Hematopoietic multipotent progenitor cell treated with erythropoietin and hydrocortisone succinate and interleukin-3 and kit ligand, for 6 days (in vitro differentiated cells): ENCODE measurements at places on chromosomes 2 and 18.

GRCh38 chr2:211534632-211535031, 978.2 kb downstream of the CPS1 start:
- DNase-seq = no peak

DNA sequence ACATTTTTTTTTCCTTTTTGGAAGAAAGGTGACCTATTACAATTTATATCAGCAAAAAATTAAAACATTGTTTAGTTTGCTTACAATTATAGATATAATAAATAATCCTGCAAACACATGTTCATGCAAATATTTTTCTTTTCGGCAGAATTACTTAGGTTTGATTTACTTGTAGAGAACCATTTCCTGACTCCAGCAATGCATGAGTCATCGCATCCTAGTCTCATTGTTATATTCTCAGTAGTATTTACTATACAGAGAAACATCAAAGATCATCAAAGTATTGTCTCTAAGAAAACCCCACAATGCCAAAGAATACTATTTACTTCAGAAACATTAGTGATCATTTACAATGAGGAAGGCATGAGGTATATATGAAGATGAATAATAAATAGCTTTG, 40.4 kb upstream of the MTIF2 start:
- no peak for DNase-seq

DNA sequence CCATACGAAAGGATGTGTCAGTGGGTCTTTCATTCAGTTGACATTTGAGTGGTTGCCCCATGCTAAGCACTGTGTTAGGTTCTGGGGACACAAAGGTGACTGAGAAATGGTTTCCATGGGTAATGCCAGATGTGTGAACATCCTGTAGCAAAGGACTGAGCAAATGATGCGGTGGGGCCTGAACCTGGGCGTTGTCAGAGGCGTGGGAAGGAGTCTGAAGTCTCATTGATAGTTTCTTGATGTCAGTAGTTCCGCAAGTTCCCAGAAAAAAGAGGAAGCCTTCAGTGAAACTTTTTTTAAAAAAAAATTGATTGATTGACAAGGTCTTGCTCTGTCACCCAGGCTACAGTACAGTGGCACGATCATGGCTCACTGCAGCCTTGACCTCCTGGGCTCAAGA, 56.9 kb downstream of the LIMS1 start:
- peak; percentile 69 for DNase-seq

GRCh38 chr2:227411320-227411989, 23.7 kb upstream of the SCYGR1 start:
- no peak for DNase-seq

DNA sequence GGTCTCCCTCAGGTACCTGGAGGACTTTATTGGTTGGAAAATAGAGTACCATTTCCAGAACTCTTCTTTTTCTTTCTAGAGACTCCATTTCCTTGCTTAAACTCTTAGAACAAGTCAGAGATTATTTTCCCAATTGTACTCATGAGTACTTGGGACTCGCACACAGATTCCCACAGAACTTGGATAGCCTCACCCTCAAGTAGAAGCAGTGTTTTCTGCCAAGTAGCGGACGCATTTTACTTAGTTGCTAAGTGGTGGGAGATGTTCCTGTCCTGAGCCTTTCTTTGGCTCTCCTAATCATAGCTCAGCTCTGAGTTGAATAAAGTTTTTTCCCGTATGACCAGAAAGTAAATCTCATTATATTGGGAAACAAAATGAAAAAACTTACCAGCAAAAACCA, 17.2 kb downstream of the SLC30A3 start:
- DNase-seq = no peak

DNA sequence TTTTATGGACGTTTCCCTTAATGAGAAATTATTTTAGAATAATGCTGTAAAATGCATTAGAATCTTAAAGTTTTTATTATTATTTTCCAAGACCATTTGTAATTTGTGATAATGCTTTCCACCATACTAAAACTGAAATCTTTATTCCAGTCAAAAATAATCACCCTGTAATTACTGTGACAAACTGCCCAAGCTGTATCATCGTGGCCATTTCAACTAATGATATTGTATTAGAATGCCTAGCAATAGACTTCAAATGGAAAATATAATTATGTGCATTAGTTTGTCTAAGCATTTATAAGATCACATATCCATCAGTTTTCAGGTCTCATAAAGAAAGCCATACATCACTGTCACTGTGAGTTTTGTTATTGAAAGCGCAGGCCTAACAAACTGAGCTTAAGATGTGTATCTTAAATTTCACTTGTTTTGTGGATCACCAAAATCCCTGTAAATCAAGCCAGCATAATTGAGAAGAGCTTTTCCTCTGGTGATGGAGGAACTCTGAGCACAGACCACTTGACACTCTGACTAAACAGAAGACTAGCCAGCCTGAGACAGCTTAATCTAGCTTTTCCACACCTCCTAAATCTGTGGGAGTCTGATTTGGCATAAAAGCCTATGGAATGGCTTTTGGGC, 1312.2 kb upstream of the ACVR2A start:
- DNase-seq = no peak

DNA sequence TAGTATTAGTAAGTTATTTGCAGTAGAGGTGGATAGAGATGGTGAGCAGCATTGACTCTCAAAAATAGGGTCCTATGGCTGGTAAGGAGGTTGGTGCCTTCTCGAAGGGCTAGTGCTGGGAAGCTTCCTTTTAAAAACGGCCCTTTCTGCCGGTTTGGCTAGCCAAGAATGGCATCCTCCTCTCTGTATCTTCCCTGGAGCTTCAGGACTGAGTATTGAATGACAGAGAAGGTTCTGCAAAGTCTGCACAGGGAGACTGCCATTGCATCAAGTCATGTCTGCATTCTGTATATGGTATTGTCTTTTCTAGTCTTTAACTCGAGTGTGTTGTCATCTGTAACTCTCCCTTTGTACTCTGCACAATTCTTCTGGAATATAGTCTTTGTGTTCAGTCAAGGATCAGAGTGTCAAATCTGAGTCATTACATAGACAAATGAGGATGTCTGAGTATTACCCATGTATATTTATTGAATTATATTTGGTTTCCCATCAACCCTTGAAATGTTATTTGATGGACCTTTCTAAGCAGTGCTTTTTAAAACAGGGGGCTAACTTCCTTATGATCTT, 1.1 kb downstream of the LDLRAD4 start:
- peak; percentile 15 for DNase-seq

DNA sequence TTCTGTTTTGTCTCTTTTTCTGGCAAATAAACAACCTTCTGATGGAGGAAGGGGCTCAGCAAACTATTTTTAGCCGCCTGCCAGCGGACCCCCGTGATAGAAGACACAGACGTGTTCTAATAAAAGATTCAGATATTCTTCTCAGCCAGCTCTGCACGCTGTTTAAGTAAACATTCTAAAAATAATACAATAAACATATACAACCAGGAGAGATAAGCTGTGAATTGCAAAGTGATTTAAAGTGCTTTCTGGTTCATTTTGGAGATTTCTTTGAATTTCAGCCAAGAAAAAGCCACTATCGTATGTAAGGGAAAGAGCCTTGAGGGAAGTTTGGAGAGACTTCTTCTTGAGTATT, 201.3 kb downstream of the EPHA4 start:
- no peak for DNase-seq

DNA sequence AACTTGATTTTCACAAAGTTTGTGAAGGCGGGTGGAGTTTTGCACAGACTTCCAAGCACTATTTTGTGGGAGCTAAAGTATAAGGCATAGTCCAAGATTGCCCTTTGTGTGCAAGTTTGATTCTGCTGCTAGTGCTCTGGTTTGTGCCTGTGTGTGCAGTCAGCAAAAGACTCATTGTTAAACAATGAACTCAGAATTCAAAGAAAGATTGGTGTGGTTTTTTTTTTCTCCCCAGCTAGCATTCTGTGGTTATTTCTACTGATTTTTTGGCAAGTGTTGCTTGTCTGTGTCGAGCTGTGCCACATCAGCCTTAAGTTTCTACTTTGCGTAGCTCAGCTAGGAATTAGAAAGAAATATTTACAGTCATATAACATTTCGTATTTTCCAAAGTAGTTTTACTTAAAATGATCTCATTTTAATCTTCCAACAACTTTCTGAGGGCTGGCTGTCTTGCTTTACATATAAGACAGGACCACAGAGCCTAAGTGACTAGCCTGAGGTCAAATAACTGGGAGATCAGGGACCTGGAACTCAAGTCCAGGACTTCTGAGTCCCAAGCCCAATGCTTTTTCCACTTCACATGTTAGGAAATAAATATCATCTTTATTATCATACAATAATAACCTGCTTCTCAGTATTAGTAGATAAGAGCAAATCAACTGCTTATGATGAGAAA, 69.8 kb downstream of the BABAM2 start:
- peak; percentile 60 for DNase-seq

GRCh38 chr2:54240515-54241469, 15.2 kb downstream of the TSPYL6 start:
- no peak for DNase-seq

DNA sequence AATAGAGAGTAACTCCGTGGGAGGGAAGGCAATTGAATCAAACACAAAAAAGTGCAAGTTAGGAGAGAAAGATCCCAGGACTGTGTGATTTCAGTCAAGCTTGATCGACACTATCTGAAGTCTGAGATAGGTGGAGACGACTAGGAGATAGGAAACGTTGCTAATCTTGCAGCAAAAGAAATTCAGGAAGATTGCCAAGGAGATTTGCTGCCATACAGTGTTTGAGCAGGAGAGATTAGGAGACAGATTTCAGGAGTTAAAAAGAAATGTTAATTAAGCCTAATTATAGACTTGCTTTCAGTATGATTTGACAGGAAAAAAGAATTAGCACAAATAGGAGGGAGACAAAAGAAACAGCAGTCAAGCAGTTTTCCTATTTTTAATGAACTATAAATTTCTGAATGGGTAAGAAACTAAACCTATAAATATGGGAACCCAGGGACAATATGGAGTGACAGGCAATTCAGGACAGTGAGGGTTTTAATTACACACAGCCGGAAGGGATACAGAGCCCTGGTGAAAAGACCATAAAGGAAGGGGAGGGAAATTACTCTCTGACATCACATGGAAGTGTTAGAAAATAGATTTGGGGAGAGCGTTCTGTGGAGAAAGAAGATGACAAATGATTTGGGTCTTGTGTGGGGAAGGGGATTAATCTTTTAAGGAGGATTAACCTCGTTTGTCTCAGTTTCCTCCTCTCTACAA, 72.6 kb downstream of the SUCLG1 start:
- no peak for DNase-seq

DNA sequence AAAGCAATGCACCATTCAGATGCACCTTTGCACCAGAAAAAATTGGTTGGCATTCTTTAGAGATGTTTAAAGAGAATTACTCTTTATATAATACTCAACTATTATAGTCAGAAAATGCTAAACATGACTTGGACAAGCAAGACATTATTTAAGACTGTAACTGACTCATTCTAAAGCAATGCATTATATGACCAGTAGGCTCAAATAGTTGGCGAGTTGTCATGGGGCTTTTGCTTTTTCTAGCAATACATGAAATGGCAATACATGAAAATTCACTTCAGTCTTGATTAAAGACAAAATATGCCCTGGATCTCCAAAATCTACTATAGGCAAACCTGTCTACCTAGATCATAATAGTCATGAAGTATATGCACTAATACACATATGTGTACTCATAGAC, 216.9 kb upstream of the VWC2L start:
- DNase-seq = no peak

- no peak for DNase-seq
These were observed 306.6 kb downstream of the SUCLG1 start for GRCh38 chr2:84152462-84152861.

DNA sequence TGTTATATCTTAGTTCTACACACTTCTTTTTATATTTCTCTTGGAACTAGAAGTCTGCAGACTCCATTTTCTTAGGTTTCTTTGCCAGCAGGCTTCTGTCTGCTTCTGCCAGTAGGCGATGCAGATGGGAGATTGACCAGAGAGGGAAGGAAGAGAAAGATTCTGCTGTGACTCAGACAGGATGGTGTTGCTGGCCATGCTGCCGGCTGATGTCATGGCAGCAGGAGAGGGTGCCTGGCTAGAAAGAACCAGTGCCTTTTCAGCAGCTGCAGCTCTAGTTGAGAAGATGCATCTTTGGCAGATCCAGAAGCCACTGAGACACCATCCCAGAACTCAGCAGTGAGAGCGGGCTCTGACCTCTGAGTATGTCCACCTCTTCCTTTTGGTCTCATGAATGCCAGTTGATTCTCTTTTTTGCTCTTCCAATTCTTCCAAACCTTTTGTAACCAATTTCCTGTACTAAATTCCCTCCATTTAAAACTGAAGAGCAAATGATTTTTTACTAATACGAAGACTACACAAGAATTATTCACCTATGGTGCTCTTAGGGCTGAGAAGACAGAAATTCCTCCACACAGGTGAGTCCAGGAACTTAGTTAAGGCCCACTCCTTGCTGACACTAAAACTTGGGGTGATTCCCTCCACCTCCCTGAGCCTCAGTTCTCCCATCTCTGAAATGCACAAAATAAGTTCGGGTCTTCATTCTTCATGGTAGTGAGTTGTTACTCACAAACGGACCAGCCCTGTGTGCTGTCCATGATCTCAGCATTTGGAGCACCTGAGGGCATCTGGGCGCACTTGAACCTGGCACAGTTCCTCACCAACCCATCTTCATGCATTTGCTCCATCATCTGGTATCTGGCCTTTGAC, 200.7 kb downstream of the MYCN start:
- no peak for DNase-seq

GRCh38 chr2:106867196-106867953, 18.6 kb downstream of the ST6GAL2 start:
- DNase-seq = no peak

GRCh38 chr2:2734308-2734707, 403.2 kb upstream of the MYT1L start:
- DNase-seq = no peak

GRCh38 chr2:1661891-1662605, 82.3 kb downstream of the PXDN start:
- DNase-seq = no peak

DNA sequence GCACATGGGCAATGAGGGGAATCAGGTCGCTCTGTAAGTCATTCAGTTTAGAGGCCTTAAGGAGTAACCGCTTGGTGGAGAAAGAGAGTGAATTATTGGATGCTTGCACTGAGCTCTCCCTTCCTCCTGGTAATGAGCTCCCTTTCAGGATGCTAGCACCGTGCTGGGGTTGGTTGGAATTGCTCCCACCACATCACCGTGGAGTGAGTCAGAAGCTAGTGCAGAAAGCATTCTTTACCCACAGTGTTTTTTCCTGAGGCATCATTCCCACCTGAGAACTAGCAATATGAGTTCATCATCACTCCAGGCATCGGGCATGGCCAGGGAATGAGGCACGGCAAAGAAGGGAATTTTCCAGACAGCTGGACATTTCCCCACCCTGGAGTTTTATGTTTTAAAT, 57.6 kb downstream of the ITGB6 start:
- DNase-seq = no peak

DNA sequence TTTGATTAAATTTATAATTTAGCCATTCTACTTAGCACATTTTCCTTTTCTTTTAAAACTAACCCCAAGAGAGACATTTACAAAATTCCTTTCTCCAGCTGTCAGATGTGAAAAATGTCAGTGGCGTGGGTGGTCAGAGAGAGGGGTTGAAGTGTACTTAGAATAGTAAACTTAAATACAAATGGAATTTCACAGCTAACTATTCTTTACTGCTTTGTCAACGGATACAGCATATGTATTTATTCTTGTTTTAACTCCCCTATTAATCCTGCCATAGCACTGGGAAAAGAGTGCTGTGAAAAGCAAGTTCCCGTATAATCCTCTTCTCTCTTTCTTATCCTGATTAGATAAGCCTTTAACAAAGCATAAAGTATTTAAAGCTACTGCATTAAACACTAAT, 191.4 kb upstream of the CHAC2 start:
- no peak for DNase-seq
